NCI-H69 (cell line): ENCODE measurements at places on chromosomes 2 and 18.

- DNase-seq, result no peak
These were observed 9.6 kb upstream of the KCNG2 start for GRCh38 chr18:79787865-79788733.

GRCh38 chr2:40466332-40466906 is 14.5 kb upstream of the SLC8A1 start:
- DNase-seq, result peak; percentile 86

GRCh38 chr2:73972846-73973245 is 11.9 kb upstream of the TET3 start:
- no peak for DNase-seq

DNA sequence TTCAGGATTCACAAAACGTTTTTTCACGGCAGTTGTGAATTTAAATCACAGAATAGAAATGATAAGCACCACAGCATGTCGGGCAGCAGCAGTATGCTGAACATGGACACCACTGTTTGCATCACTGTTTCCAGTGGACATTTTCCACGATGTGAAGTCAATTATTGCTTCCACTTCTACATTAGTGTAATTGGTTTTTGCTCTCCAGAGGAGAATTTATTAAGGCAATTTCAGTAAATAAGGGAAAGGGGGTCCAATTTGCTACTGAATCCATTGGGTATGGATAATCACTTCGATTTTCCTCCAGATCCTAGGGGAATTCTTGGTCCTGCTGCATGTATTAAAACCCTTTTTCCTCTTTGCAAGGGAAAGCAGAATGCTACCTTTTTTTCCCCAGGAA is 30.2 kb upstream of the VWC2L start:
- no peak for DNase-seq

GRCh38 chr2:164785457-164785856 is 56.2 kb downstream of the COBLL1 start:
- no peak for DNase-seq

DNA sequence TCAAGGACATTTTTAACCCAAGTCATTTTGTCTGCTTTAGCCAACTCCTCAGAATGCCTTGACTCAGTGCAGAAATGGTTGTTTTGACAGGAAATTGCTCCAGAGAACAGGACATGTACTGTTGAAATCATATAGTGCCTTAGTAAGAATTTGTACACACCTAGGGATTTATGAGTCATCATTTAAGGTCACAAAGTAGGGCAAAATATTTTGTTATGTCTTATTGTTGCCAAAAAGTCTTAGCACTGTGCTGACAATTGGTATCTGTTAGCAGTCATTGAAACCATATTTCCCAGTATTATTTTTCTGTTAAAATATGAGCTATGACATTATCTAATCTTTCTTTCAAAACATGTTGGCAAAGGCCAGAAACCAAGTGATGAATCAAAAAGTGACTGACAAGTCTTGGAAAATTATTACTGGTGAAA is 104.5 kb downstream of the OSBPL6 start:
- no peak for DNase-seq

DNA sequence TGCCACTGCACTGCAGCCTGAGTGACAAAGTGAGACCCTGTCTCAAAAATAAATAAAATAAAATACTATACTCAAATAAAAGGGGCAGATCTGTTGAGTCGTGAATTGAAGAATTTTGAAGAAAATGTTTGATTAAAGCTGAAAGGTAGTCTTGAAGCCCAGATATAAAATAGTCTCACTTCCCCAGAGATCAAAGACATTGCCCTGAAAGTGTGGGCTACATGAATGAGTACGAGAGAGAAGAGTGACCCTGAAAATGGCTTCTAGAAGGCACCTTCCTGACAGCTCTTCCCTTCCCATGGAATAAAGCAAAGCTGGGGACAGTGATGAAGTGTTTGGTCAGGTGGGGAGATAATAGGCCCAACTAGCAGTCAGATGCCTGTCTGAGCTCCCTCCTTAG is 13.8 kb upstream of the FZD5 start:
- DNase-seq, result no peak

DNA sequence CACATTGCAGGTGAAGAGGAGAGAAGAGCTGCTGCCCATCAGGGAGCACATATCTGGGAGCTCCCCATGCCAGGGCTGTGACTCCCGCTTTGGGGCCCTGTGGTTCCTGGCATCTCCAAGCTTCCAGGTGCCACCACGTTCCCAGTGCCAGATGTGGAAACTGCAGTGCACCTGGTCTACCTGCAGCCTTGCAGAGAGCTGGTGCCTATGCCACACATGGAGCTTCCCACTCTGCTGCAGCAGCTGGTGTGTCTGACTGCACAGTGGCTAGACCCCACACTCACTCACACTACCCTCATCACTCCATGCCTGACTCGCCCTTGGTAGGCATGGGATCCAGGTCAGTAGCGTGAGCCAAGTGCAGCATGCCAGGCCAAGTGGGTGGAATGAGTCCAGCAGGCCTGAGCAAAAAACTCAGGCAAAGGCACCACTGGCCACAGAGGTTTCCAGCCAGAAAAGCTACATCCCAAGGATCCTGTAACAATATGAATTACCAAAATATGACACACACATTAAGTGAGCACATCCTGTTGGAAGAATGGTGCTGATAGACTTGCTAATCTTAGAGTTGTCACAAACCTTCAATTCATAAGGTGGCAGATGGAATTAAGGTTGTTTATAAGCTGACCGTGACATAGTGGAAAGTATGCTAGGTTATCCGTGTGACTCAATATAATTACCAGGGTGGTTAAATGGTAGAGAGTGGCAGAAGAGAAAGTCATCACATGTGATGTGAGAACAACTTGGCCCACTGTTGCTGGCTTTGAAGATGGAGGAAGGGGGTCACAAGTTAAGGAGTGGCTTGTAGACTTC is 150.9 kb downstream of the EHBP1 start:
- DNase-seq, result peak; percentile 10

DNA sequence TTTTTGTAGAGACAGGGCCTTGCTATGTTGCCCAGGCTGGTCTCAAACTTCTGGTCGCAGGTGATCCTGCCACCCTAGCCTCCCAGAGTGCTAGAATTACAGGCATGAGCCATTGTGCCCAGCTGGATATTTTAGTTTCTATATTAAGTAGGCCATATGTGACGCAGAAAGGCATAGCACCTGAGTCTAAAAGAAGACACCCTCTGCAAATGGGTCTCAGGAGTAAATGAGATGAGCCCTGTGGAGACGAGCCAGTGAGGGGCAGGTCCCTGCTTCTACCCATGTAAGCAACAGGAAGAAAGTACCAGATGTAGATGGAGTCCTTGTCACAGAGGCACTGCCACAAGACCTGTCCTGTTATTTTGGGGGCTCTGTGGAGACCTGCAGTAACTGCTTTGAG is 322.4 kb downstream of the PTPRM start:
- peak; percentile 53 for DNase-seq

GRCh38 chr2:145728511-145728910 is 1208.6 kb upstream of the ZEB2 start:
- no peak for DNase-seq

DNA sequence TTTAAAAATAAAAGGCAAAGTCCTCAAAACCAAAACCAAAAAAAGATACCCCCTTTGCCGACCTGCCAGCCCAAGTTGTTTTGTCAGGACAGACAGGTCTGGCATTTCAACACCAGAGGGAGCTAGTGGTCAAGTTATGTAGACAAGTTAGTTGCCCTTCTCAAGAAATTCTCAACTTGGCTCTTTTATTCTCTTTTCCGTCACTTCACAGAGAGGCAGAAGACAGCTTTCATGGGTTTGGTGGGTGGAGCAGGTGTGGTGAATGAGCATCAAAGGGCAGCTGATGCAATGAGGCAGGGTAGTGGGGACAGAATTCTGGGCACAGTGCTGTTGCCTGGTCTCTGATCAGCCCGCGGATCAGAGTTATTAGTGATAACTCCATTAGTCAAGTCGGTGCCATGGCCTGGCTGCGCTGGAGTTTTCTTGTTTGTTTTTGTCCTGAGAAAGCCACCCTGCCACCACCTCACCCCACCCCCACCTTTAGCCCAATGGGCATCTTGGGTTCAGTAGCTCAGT is 303.7 kb upstream of the EPAS1 start:
- peak; percentile 53 for DNase-seq

- DNase-seq, result no peak
These were observed 697.1 kb downstream of the BCL11A start for GRCh38 chr2:59856391-59856790.

GRCh38 chr2:18915227-18915626 is 325.9 kb upstream of the NT5C1B start:
- DNase-seq, result no peak

DNA sequence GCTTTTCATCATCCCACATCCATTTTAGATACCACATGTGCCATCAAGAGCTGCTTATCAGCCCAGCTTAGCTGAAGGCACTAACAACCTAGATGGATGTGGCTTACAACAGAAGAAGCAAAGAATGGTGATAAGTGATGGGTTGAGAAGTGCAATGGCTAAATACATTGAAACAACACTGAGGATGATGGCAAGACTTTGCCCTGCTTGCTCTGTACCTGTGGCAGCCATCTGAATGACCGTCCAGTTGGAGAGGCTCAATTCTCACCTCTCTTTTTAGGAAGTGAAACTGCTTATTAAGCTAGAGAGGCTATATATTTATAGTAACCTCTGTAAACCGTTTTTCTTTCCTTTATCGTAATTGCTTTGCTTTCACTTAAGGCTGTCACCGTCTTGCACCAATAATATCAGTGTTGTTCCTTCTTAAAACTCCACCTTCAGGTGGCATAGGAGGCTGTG is 5.7 kb downstream of the GPATCH11 start:
- DNase-seq, result no peak

GRCh38 chr18:79952996-79953559 is 1.6 kb upstream of the SLC66A2 start:
- peak; percentile 45 for DNase-seq

- peak; percentile 31 for DNase-seq
These were observed 558.5 kb downstream of the CPS1 start for GRCh38 chr2:211114826-211115455.

GRCh38 chr18:53861185-53861584 is 363.3 kb downstream of the MBD2 start:
- DNase-seq, result peak; percentile 28

- DNase-seq, result no peak
These were observed 78.8 kb downstream of the HNRNPLL start for GRCh38 chr2:38523728-38524437.

DNA sequence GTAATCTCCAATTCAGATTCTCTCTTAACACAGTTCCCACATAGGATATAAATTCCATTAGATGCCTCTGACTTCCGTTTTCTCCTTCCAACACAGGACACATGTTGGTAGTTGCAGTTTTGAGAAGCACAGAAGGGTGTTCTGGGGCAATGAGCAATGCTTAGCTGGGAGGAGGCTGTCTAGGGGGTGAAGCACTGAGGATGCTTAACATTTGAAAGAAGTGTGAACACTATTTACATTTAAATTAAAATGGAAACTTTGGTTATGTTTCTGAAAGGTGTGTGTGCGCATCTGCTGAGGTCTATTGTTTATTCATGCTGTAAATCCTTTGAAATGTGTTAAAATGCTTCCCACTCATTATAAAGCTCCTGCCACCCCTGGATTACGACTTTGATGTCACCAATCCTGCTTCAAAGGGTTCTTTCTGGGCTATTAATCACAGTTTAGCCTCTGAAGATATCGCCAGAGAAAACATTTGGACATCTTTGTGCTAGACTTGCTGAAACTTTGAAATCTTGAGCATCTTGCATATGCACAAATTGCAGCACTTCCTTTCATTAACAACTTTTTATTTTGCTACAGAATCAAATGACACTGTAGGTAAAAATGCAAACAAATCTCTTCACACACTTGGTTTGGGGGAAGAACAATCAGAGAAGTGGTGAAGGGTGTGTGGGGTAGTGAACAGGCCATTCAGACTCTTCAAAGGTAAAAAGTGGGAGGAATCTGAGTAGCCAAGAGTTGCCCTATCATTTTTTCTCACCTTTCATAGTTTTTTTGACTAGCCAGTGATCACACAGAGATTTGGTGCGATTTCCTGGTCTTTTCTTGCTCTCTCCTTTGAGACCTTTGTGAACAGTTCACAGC is 258.4 kb downstream of the MYO3B start:
- DNase-seq, result no peak

GRCh38 chr2:67936969-67937368 is 125.8 kb downstream of the C1D start:
- DNase-seq, result no peak

DNA sequence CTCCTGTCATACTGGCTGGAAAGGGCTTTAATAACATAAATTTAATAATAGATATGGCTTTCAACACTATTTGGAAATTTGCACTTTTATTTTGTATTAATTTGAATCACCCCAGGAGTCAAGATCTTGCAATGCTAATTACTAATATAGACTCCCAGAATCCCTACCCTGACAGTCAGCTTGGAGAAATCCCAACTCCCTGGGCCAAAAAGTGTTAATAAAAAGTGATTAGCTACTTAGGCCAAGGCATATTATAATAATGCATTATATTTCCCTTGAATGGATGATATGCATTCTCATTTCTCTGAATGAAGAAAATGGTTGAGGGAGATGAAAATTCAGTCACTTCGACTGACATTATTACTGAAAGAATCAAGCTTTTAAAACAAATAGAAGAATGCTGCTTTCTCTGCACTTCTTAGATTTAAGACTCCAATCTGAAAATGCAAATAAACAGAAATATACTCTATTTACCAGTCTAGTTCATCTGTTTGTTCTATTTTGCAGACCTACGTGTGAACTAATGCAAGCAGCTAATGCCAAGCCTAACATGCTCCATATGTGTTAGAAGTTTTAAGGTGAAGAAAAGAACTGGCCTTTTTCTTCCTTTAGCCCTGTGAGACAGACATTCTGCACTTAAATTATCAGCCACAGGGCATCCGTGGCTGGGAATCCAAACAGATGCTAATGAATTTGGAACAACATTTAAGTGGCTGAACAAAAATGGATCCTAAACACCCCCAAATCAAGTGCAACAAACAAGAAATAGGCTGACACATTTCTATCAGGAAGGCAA is 33.9 kb upstream of the INSIG2 start:
- no peak for DNase-seq

- DNase-seq, result no peak
These were observed 335.2 kb downstream of the LRATD1 start for GRCh38 chr2:14967729-14968128.

DNA sequence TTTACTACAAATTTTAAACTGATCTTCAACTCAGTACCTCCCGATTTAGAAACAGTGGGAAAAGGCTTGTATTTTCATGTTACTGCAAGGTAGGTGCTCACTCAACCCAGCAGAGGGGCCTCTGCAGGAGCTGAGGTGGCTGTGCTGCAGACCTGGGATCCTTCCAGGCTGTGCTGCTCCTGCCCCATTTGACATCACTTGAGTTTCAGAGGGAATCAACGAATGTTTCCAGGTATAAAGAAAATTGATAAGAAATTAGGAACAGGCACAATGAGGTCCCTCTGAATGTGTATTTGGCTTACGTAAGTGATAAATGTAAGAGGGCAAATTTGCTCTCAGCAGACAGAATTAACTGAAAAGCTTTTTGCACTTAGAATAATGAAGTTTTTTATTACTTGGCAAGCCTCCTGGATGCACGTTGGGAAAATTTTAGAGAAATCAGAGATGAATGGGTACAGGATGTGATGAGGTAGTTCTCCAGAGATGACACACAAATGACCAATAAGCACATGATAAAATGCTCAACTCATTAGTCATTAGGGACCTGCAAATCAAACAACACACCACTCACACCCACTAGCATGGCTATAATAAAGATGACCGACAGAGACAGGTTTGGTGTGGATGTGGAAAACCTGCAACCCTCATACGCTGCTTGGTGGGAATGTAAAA is 114.0 kb downstream of the NOL10 start:
- no peak for DNase-seq
